Fibroblast of skin of left biceps (primary cell): ENCODE measurements at places on chromosomes 16 and 17.

DNA sequence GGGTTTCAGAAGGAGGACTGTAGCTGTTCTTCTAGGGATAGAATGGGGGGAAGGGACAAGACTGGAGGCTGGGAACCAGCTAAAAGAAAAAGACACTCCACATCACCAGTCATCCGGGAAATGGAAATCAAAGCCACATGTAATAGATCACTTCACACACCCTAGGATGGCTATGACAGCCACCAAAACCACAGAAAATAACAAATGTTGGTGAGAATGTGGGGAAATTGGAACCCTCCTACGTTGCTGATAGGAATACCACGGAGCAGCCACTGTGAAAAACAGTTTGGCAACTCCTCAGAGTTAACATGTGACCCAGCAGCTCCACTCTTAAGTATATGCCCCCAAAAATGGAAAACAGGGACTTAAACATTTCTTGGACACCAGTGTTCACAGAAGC, 2.3 kb downstream of the TLE7 start:
- DNase-seq = no peak

GRCh38 chr17:27506348-27507218, 50.3 kb downstream of the KSR1 start:
- no peak for DNase-seq

DNA sequence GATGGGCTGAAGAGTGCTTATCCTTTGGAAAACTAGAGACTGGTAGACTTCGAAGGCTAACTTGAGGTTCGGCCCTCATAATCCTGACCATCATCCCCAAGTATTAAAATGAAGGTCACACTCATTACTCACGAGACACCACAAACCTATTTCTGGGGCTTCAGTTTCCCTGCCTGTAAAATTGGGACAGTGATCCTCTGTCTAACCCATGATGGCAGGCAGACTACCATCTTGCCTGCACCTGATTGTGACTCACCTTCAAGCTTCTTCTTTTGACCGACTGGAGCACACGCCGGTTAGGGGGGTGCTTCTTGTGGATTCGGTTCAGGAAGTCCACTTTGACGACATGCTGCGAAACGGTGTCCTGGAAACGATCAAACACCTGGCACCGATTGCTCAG, 14.2 kb upstream of the DHRS13 start:
- DNase-seq = no peak

GRCh38 chr16:87809150-87809902, 43.5 kb upstream of the KLHDC4 start:
- no peak for DNase-seq

- DNase-seq = no peak
Measured at GRCh38 chr17:63033142-63033541, 67.1 kb downstream of the TANC2 start.

DNA sequence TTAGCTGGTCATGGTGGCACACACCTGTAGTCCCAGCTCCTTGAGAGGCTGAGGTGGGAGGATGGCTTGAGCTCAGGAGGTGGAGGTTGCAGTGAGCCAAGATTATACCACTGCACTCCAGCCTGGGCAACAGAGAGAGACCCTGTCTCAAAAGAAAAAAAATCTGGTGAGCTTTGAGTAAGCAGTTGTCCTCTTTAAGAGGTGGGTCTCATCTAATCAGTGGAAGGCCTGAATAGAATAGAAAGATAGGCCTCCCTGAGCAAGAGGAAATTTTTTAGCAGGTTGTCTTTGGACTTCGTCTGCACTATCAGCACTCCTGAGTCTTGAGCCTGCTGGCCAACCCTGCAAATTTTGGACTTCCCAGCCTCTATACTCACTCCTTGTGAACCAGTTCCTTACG, 266.0 kb upstream of the ZFHX3 start:
- no peak for DNase-seq

- DNase-seq = no peak
Measured at GRCh38 chr17:44203731-44204440, 4.2 kb upstream of the ATXN7L3 start.

DNA sequence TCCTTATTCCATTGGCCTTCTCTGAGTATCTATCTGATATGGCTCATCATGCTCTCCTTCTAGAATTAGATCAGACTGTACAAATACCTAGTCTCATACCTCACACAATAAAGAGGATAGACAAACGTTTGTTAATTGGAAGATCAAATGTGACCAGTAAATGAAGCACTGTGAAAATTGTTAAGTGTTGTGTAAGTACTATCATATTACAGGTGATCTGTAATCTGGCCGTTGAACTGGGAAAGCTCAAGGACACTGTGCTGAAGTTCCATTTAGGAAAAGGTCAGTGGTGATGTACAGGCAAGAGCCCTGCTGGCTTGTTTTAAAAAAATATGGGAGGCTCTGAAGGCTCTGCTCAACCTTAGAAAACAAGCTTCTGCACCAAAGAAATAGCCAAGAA, 38.5 kb upstream of the CORO6 start:
- no peak for DNase-seq

DNA sequence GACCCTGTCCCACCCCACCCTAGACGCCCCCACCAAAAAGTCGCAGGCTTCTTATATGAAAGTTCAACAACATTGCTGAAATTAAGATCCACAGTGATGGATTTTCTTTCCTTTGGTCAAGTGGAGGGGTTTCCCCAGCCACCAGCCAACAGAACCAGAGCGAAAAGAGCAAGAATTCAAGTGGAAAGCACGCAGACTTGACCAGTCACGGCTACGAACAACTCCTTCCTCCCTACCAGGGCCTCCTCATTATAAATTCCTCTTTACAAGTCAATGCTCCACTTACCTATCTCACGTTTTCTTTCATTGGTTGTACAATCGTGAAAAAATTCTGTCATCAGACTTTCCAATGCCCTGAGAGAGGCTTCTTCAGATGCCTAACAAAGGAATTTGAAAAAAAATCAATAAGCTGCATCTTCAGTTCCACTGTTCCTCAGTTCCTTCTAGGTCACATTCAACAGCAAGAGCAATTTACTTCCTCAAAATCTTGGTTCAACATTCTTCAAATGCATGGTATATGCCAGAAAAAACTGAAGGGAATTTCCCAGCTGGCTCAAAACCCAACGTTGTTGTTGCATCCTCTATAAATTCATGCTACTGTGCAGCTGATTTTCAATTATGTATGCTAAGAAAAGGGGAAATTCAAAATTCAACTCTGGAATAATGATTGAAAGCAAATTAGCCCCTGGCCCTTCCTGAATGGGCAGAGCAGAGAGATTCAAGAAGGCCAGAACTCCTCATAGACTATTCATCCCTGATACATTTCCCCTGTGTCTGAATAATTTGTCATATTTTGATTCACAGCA, 30.9 kb downstream of the XPO6 start:
- DNase-seq = no peak

GRCh38 chr17:34721326-34721725, 141.9 kb downstream of the TMEM132E start:
- no peak for DNase-seq

DNA sequence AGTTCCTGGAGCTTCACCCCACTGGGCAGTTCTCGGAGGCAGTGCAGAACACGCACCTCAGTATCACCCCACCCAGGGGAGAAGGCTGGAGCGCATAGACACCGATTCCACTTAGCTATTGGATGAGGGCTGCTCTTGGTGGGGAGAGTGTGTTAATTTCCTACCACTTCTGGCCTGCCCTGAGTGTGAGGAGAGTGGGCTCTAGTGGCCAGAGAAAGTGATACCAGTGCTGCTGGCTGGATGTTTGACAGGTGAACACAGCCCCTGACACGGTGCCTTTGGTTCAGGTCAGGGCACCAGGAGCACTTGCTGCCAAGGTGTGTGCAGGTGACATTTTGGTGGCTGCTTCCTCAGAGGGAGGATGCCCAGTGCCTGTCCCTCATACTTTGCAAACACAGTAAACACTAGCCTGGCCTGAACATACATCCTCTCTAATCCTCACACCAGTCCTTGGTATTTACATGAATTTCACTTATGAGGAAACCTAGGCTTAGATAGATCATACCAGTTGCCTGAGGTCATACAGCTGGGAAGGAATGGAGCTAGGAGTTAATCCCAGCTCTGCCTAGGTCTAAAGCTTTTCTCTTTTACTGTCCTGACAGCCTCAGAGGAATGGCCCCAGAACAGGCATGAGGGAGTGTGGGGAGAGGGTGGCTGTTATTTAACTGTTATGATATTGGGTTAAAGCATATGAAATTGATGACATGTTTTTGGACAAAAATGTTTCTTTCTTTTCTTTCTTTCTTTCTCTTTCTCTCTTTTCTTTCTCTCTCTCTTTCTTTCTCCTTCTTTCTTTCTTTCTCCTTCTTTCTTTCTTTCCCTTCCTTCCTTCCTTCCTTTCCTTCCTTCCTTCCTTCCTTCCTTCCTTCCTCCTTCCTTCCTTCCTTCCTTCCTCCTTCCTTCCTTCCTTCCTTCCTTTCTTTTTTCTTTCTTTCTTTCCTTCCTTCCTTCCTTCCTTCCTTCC, 21.0 kb upstream of the ITGAX start:
- DNase-seq = no peak

DNA sequence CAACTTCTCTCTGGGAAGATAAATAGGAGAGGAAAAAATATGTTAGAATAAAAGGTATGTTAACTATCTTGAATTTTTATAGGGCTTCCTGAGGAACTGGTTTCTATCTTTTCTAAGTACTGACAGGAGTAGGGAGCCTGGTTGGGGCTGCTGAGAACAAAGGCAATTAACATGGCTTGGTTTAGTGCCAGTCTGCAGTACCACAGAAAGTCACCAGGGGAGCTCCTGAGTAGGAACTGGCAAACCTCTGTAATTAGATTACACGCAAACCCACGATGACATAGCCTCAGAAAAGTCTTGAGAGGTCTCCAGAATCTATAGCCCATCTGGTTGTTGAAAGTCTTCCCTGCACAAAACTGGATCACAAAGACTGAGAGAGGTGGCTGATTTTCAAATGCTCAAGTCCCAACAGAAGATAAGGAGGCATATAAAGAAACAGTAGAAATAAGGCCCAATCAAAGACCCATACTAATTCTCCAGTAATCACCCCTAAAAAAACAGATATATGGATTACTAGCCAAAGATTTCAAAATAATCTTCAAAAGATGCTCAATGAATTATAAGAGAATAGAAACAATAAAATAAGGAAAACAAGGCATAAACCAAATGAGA, 11.7 kb upstream of the CNTNAP4 start:
- DNase-seq = peak; percentile 1
